Coronary artery (tissue), 2 donors: ENCODE measurements at places on chromosomes 12 and 14.

GRCh38 chr12:72286526-72286925 lies 14.4 kb downstream of the TRHDE start:
- no peak for DNase-seq

- DNase-seq, result no peak
Measured at GRCh38 chr12:76470028-76470939, 89.3 kb downstream of the OSBPL8 start.

DNA sequence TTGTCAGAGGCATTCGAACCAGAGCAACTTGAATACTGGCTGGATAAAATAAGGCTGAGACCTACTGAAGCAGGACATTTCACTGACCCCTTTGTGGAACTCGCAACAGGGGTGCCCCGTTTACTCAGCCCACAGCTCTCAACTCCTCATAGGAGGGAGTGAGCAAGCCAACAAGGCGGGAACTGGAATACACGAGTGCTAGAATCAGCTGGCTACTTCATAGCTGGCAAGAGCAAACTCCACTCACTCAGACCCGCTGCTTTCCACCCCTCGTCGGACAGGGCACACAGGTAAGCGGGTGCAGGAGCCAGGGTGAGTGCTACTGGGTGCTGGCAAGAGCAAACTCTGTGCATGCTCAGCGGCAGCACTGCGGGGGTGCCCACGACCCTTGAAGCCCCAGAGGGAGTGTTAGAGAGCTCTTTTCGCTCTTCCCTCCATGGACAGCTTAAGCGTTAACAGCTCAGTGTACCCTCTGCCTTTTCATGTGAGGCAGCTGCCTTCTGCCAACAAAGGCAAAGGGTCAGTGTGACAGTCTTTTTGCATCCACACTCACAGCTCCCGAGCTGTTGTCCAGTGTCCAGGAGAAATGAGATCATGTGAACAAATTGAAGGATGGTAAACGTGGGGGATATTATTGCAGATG lies 15.7 kb downstream of the CAPZA3 start:
- DNase-seq, result no peak

GRCh38 chr12:88371416-88372183 lies 208.7 kb downstream of the KITLG start:
- DNase-seq, result no peak

DNA sequence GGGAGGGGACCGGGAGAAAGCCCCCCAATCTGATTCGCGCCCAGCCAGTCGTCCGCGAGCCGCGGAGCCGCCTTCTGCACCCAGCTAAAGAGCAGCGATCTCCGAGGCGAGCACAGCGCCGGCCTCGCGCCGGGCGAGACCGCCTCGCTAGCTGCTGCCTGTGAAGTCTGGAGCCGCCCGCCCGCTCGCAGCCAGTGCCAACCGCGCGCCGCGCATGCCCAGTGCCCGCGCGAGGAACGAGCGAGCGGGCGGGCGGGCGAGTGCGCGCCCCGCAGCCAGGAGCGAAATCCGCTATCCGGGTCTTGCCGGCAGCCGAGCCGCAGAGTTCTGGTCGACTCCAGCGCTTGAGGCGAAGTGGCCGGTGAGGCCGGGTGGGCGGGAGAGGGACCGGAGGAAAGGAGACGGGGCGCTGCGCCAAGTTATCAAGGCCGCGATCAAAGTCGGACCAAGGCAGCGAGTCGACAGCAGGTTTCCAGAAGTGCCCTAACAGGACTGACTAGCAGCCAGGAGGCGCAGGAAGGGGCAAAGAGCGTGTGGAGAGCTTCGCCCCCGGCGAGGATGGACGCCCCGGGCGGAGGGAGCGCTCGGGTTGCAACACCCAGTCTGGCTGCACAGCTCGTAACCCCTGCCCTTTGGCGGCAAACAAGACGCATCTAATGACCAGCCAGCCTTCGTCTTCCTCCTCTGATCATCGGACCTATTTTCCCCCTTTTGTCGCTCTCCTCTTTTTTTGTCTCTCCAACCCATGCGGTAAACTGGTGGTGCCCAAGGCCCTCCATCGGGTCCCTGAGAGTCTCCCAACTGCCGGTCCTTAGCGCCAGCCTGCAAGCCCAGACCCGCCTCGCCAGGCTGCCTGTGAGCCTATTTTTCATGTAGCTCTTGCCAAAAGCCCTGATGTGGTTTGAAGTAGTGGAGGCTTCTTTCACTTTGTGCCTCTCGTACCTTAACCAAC lies at the start of gene EPS8:
Gene EPS8, minus strand, starts transcription at position 169 of the 952 bp plus-strand sequence. CDS start 106,437 bp downstream, outside the sequence.
- peak; percentile 94 for DNase-seq

DNA sequence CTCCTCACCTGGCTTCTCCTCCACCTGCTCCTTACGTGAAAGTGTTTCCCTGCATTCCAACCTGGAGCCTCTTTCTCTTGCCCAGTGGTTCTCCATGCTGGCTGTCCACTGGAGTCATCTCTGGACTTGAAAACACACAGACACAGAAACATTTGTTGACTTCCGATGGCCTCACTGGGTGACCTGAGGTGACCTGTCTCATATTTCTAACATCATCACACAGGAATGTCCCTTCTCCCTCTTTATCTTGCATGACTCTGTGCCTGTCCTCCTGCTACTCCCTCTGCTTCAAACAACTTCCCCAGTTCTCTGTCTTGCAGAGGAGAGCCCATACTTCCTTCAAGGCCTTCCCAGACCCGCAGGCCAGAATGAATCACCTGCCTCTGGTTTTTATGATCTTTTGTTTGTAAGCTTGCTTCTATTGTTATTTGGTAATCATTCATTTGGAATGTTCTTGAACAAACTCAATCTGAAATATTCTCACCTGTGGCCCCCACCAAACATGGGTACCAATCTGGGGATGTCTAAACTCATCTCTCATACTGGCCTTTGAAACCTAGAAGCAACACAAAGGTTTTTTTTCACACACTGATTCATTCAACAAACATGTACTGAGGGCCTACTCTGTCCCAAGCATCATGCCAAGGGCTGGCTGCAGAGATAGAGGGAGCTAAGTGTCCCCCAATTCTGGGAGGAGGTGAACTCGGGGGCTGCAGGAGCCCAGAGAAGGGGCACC lies 9.7 kb upstream of the RIN3 start:
- peak; percentile 50 for DNase-seq

GRCh38 chr12:51428256-51428655 lies 3.6 kb downstream of the SLC4A8 start:
- no peak for DNase-seq

DNA sequence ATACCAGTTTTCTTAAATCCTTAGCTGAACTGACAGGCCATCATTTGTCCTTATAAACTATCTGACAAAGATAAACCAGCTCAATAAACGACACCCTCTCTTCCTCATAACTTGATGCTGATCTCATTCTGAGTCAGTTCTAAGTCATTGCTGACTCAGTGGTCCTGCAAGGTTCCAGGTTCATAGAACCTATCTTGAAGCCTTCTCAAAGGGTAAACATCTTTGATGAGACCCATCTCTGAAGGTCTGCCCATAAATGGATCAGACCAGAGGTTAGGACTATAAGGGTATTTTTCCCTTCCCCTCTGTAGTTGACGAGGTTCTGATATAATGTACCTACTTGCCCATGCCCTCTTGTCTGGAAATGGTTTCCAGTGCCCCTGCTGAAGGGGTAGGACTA lies 11.9 kb downstream of the NAA25 start:
- DNase-seq, result no peak

DNA sequence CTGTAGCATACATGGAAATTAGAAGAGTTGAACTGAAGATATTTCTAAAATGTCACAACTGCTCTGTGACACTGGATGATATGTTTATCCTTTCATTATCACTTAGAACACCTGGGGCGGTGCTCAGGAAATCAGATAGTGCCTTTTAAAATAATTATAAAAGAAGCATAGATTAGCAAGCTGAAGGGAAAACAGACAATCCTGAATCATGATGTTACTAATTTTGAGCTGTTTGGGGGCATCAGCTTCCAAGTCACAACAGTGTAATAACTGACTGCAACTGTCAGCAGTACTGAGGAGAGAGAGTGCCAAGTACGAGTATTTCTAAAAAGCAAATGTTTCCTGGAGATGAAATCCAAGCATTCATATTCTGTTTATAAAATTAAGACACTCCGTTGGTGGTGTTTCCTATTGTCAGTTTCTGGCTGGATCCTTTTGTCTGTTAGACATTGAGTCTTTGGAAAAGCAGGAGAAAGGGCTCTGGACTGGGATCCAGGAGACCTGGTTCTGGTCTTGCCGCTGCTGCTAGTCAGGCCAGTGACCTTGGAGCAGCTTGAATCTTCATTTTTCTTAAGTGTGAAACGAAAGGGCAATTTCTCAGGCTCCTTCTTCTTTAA lies 380.1 kb downstream of the EGLN3 start:
- no peak for DNase-seq

DNA sequence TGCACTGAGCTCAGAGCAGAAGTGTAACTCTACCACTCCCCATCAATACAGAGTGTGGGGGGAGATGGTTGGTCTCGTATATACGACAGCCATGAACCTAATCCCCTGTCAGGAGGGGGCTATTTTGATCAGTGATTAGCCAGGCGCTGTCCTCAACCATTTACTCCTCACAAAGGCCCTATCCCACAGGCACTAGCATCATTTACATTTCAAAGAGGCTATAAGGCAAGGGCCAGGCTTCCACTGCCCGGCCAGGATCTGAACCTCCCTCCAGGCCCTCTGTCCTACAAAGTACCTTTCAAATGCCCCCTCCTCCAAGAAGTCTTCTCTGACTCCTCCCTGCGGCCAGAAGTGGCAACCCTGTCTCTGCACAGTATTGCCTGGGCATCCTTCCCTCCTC lies 74.7 kb downstream of the ITPK1 start:
- DNase-seq, result no peak

DNA sequence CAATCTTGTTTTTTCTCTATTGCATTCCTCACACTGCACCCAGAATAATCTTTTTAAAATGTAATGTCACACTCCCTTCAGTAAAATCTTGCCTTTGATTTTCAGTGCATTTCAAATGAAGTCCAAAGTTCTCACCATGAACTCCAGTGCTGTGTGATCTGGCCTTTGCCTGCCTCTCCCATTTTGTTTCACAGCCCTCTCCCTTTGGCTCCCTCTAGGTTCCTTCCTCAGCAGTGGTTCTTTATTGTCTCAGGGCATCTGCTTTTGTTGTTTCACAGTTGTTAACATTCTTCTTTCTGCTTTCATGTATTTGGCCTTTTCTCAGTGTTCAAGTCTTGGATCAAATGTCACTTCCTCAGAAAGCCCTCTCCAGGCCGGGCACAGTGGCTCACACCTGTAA lies 84.5 kb upstream of the AMN1 start:
- DNase-seq, result no peak

- no peak for DNase-seq
Measured at GRCh38 chr12:32110417-32110816, 3.8 kb downstream of the BICD1 start.

GRCh38 chr14:21244544-21244943 lies 24.7 kb downstream of the HNRNPC start:
- no peak for DNase-seq

DNA sequence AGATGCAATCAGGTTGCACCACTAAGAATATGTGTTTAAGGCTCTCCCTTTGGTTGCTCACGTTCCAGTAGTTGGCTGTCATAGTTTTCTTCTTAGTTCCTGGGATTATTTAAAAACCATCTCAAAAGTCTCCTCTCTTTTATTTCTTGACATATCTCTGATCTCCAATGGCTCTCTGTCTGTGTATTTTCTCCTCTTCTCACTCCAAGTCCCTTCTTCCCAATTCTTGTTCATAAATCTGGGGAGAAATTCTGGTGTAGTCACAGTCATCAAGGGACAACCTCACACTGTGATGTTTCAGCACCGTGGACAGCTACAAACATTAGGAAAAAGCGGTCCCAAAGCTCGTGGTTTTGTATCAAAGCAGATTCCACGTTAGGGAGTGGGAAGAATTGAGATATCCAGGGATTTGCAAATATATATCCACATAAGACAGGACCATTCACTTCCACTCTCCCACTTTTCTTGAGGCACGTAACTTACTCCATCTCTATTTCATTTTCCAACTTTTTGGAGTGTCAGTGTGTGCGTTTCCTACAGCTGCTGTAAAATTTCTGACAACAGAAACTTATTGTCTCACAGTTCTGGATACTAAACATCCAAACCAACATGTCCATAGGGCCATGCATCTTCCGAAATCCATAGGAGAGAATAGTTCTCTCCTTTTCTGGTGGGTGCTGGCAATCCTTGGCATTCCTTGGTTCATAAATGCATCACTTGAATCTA lies 80.6 kb upstream of the TMEM233 start:
- no peak for DNase-seq

DNA sequence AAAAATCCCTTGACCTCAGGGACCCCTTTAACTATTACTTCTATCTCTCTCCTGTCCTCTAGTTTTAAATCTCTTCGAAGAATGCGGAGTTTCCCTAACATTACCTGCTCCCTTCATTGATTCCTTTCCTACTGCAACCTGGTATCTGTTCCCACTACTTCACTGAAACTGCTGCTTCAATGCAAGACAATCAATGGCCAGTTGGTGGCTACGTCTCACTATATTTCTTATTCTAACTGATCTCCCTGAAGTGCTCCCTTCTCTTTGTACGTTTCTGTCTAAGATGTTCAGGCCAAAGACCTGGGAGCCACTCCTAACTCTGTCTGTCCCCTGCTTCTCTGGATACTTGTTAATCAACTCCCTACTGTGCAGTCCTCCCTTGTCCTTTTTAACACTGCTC lies 10.3 kb upstream of the KCNA1 start:
- no peak for DNase-seq

DNA sequence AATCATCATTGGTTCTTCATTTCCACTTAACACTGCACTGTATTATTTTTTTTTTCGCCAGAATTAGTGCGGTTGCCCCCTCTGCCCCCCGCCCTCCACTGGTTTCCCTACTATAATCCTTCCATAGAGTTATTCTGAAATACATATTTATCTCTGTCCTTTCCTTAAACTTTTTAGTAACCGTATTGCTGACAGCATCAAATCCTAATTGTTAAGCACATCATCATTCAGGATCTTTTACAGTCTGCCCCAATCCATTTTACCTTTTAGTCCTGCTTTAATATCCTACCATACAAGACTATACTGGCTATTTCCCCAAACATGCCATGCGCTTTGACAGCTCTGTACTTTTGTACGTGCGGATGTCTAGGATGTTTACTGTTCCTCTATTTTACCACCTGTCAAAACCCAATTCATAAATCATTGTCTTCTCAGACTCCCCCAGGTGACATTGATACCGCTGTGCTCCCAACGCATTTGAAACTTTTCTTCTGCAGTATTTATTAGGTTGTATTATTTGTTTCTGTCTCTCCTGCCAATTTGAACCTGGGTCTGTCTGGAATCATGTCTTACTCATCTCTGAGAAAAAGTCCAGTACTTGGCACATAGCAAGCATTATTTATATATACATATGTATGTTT lies 1.0 kb downstream of the FGFR1OP2 start:
- no peak for DNase-seq

- no peak for DNase-seq
Measured at GRCh38 chr12:106415134-106415533, 57.6 kb downstream of the POLR3B start.

DNA sequence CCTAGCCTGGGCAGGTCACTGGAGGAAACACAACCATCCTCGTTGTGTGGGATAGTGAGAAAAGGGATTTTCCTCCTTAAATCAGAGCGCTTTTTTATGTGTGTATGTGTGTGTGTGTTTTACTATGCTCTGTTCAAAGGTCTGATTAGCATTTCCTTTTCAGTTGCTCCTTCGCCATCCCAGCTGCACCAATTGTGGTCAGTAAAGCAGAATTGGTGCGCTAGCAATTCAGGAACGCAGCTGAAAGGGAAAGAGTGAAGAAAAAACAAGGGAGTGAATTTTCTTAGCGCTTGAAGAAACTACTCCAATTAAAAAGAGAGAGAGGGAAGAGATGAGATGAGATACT lies 173.3 kb upstream of the PARP11 start:
- DNase-seq, result no peak
